ENCODE measurements at places on chromosomes 4 and X.
A peak's percentile ranks its signal among the peaks of the same experiment; 100 is the strongest.

- no peak for DNase-seq
These were observed 61.6 kb downstream of the LEF1 start for GRCh38 chr4:108107101-108107500.

- no peak for DNase-seq
These were observed 18.5 kb downstream of the APLN start for GRCh38 chrX:129636175-129636681.

GRCh38 chr4:156168288-156168687 is 214.6 kb upstream of the CTSO start:
- no peak for DNase-seq

- no peak for DNase-seq
These were observed 5.0 kb upstream of the PPID start for GRCh38 chr4:158728236-158728635.

DNA sequence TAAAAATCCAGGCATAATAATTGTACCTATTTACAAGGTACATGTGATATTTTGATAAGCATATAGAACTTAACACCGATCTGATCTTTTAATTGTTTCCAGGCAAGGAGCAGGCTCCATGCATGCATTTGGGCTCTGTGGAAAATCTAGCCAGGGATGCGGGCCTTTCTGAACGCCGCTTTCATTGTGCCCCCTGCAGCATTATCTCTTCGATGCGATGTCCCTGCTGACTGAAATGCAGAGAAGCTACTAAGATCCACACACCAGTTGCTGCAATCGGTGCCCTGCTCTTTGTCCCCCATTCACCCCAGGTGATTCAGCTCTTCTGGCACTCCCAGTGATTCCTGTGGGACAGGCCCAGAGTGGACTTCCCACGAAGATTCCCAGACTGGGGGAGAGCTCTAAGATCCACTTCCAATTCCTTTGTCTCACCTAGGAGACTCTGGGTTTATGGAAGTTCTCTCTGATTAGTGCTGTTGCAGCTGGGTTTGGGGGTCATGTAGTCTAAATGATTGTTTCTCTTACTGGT is 254.3 kb upstream of the AGA start:
- no peak for DNase-seq

- DNase-seq, result no peak
These were observed 125.2 kb downstream of the ELOVL6 start for GRCh38 chr4:110073053-110073845.

GRCh38 chr4:126369076-126369475 is 1054.3 kb downstream of the FAT4 start:
- DNase-seq, result no peak

DNA sequence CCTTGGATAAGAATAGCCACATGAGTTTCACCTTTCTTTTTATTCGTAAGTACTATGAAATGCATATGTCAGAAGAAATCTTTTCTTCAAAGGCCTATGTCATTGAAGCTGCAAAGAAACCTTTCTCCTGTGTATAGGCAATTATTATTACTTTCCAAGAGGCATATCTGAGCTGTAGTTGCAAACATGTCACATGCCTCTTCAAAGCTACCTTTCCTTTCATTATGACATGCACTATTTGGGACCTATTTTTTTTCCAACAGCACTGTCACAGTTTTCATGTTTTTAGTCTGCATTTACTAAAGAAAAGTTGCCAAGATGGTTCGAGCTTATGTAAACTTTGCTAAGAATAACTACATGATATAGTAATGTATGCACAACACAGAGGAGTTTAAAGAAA is 548.8 kb upstream of the GALNT7 start:
- no peak for DNase-seq

DNA sequence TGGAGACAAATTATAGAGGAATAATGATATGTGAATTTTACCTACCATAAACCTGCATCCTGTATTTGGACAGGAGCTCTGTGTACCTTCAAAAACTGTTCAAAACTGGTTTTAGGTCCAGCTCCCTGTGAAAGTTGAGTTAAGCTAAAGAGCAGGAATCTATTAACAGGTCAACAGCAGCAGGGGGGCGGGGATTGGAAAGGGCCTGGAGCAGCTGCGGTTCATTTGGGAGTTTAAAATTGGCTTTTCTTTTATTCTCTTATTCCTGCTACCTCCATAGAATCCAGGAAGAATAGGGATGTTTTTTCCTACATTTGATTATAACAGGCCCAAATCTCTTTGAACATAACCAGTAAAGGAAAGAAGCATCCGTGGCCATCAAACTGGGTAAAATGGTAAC is 23.8 kb downstream of the SHROOM3 start:
- DNase-seq, result no peak

GRCh38 chrX:82848111-82848510 is 660.0 kb upstream of the POU3F4 start:
- no peak for DNase-seq

- DNase-seq, result peak; percentile 24
These were observed 69.5 kb downstream of the PDE5A start for GRCh38 chr4:119559044-119559647.

GRCh38 chr4:161189286-161190134 is 974.3 kb downstream of the FSTL5 start:
- no peak for DNase-seq

DNA sequence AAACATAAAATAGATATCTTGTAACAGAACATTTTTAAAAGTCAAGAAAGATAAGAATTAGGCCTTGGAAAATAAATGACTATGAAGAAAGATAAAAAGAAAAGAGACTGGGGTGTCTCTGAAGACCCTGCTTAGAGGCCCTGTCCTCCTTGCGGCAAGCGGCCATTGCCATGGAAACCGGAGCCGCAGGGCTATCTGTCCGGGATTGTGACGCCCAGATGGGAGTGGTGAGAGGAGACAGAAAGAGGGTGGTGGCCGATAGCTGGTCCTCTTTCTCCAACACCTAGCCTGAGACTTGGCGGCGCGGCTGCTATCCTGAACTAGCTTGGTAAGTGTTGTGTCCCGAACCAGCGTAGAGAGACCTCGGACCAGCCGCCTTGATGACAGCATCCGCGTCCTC is at the start of gene DUSP21:
TSS of gene DUSP21 (plus strand) at position 269 of the 400 bp plus-strand sequence. CDS start at position 381, 112 bp downstream.
- DNase-seq, result no peak

- no peak for DNase-seq
These were observed 495.1 kb upstream of the FAT1 start for GRCh38 chr4:187218705-187219245.

DNA sequence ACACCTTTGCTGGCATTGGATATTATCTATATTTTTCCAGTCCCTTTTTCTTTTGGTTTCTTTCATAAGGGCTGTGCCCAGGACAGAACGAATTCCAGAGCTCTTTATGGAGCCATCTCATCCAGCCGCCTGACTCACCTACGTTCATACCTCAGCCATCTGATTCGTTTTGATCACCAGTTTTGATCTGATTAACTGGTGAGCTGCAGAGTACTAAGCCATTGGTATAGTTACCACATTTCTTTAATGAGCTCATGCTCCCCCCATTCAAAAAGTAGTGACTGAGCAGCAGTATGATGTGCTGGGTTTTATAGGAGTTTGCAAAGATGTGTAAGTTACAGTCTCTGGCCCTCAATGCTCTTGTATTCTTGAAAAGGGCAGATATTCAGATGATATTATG is 43.0 kb upstream of the CDKN2AIP start:
- no peak for DNase-seq

GRCh38 chrX:48753708-48754228 is 7.8 kb upstream of the GLOD5 start:
- DNase-seq, result no peak

GRCh38 chr4:128570387-128570975 is 239.0 kb upstream of the JADE1 start:
- no peak for DNase-seq

DNA sequence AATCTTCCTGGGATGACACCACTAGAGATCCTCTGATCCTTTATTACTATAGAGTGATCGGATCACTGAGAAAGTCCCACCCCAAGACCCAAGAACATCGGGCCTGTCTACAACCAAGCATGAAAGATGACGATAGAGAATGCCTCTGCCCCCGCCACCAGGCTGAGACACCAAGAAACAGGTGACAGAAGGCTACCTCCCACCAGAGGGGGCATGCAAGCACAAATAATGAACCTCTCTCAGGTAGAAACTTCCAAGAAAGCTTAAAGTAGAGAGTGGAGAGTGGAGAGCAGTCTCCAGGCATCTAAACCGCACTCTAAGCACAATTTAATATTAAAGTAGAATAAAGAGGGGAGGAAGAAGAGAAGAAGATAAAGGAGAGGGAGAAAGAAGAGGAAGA is 402.6 kb downstream of the INPP4B start:
- no peak for DNase-seq

DNA sequence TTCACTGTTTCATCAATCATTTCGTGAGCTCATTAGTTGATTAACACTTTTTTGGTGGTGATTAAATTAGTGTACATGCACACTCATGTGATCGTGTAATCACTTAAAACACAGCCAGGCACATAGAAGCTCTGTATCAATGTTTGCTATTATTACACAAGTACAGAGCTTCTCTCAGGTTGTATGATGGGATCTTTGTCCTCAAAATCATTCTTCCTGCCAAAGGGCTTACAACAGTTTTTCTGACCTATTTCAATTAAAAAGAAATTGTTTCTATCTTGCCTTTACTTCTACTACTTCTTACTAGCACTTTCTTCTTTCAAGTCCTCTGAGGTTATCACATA is 145.1 kb downstream of the AMELX start:
- DNase-seq, result no peak

- no peak for DNase-seq
These were observed 196.4 kb downstream of the LRBA start for GRCh38 chr4:150818661-150819060.

DNA sequence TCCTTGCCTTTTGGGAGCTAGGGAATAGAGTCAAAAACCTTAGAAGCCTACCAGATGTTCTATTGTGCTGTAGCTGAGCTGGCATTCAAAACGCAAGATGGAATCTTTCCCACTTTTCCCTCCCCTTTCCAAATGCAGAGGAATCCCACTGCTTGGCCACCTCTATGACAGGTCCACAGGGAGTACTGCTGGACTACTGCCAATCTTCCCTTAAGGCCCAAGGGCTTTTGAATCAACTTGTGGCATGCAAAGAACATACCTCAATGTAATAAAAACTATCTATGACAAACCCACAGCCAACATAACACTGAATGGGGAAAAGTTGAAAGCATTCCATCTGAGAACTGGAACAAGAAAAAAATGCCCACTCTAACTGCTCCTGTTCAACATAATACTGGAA is 139.2 kb upstream of the AGTR2 start:
- no peak for DNase-seq

- no peak for DNase-seq
These were observed 235.7 kb upstream of the LDB2 start for GRCh38 chr4:17134100-17134499.

- no peak for DNase-seq
These were observed 147.7 kb downstream of the DCK start for GRCh38 chr4:71141125-71141524.

DNA sequence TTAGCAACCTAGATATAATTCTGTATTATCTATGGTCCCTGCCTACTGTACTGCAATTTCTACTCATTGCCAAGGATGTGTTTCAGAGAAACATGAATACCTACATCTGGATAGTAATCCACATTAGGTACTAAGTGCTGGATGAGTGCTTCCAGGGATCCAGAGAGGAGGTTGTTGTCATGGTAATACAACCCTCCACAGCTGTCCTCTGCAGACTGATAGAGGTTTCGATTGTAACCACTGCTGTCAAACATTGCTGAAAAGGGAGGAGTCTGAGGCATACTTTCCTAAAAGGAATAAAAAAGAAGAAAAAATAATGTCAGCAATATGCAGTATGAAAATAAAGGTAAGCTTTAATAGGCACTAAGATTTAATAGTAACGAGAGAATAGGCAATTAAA is 12.5 kb downstream of the RASGEF1B start:
- DNase-seq, result peak; percentile 35

GRCh38 chr4:25811374-25811690 is 51.5 kb downstream of the SEL1L3 start:
- DNase-seq, result no peak
